ENCODE measurements at places on chromosomes 12 and 14.

GRCh38 chr12:51955702-51956101 lies 4.2 kb downstream of the ACVR1B start:
- DNase-seq, result no peak

GRCh38 chr14:76045773-76046172 lies 60.2 kb downstream of the IFT43 start:
- no peak for DNase-seq

GRCh38 chr14:100285021-100285912 lies 21.0 kb downstream of the SLC25A29 start:
- DNase-seq, result peak; percentile 86

DNA sequence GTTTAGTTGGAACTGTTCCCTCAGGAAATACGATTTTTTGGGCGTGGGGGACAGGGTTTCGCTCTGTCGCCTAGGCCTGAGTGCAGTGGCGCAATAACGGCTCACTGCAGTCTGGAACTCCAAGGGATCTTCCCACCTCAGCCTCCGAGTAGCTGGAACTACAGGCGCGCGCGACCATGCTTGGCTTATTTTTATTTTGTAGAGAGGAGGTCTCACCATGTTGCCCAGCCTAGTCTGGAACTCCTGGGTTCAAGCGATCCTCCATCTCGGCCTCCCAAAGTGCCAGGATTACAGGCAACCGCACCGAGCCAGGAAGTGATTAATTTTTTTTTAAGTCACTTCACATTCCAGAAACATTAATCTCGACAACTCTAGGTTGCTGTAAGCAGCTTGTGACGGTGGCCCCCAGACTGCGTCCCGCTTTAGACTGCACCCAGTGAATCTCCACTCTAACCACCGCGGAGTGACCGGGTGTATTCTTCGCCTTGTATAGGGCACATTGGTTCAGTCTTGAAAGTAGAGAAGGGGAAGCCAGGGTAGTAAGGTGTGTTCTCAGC lies 830 bp upstream of the MIS18BP1 start:
- DNase-seq, result no peak

GRCh38 chr14:24959791-24960331 lies 90.1 kb downstream of the STXBP6 start:
- no peak for DNase-seq

DNA sequence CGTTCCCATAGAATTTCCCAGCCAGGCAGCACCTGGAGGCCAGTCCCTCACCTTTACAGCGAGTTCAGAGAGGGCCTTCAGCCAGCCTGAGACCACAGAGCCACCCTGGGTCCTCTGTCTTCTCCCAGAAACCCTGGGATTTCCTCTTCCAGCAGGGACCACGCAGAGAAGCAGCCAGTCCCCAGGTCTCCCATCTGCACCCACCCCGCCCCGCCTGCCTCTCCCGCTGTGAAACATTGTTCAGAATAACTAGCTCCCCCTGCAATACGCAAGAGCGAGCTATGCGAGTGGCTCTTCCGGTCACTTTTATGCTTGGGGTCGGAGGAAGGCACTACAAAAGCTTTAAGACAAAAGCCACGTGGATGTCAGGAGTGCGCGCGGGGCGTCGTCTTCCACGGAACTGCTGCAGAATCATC lies 77.8 kb downstream of the SERPINA3 start:
- no peak for DNase-seq

DNA sequence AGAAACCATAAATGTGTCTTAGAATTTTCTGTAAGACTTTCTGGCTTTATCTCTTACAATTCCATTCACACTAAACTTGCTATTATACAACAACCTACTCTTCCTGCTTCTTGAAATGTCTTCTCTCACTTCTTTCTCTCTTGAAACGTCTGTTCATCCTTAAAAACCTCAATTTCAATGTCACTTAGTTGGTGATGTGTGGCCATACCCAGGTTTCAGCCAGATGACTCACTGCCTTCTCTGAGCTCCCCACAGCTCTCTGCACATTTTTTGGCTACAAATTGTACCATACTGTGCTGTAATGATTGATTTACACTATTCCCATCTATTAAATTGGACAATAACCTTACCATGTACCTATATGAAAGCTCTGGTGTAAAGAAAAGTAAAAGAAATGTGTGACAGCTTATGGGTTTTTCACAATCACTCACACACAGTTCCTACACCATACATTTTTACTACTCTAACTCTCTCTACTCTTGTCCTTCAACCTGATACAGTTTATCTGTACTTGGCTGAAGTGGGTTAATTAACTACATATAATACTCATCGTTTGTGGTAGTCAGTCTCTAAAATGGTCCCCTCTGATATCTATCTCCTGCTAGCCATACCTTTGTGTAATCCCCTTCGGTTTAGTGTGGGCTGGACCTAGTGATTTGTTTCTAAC lies 222.1 kb downstream of the NELL2 start:
- no peak for DNase-seq

DNA sequence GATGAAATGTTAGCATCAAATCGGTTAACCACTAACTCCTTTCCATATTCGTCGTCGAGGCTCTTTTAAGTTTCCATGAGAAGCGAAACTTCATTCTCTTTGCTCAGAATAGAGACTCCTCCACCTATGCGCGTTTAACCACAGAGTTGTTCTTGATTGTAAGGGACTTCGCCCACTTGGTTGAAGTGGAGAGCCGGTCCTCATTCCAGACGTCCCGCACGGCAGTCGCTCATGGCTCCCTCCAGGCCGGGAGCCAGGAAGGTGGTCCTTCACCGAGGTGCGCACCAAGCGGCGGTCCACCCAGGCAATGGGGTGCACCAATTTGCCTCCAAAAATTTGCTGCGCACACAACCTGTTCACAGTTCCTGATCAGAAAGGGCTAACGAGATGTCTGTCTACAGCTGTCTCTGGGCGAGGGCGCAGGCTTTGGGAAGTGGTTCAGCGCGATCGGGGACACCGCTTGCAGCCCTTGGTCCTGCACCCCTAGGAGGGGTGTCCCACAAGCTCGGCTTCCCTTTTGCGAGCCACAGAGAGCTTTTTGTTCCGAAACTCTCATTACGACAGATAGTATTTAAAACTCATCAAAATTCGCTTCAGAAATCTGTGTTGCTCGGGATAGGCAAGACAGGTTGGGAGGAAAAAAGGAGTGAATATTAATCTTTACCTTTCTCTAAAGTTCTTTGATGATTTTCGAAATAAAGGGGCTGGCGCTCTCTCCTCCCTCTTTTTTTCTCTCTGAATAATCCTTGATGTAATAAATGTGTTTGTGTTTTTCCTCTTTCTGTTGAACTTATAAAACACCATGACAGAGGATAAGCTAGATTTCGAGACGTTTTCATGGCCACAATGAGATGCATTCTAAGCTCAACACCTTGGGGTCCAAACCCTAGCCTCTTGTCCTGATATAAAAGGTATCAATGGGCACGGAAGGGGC lies 6.4 kb upstream of the ALX1 start:
- DNase-seq, result no peak

DNA sequence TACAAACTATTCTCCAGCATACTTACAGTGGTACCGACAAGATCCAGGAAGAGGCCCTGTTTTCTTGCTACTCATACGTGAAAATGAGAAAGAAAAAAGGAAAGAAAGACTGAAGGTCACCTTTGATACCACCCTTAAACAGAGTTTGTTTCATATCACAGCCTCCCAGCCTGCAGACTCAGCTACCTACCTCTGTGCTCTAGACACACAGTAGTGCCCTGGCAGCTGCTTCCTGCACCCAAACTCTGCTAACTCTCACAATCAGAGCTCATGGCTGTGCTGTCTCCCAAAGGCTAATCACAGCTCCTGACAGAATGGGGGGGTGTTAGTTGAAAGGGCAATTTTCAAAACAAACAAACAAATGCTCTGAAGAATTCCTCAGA lies 95.2 kb upstream of the OR4E1 start:
- DNase-seq, result no peak

GRCh38 chr12:6927379-6928021 lies at the start of gene ATN1:
TSS of gene ATN1 (plus strand) at chr12:6927959. CDS start at chr12:6934002, 6,043 bp downstream.
- peak; percentile 62 for DNase-seq

GRCh38 chr14:21098076-21098891 lies at the start of gene ZNF219:
TSS of gene ZNF219 (minus strand) at chr14:21098655. CDS start at chr14:21093591, 5,064 bp downstream.
- DNase-seq, result peak; percentile 34

DNA sequence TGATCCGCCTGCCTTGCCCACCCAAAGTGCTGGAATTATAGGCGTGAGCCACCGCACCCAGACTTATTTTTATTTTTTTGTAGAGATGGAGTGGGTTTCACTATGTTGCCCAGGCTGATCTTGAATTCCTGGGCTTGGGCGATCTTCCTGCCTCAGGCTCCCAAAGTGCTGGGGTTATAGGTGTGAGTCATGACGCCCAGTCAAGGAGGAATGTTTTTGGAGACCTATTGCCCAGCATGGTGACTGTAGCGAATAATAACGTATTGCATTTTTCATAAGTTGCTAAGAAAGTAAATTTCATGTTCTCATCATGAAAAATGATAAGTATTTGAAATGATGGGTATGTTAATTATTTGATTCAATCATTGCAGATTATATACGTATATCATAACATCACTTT lies 46.5 kb downstream of the TEAD4 start:
- no peak for DNase-seq

GRCh38 chr14:94143711-94144110 lies 14.3 kb upstream of the IFI27L2 start:
- DNase-seq, result peak; percentile 8

DNA sequence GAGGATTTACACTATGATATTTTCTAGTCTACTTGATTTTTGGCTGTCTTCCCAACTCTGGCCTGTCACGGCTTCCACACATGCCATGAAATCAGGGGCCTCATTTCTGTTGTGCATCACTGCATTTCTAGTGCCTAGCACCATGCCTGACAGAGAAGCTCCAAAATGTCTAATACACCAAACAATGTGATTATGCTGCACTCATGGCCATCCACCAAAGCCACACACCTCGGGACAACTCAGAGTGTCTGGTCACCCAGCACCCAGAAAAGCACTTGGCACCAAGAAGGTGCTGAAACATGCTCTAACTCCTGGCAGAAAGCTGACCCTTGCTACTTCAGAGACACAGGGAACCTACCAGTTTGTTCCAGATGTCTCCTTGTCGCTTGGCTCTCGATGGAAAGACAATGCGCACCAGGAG lies 11.3 kb downstream of the GCN1 start:
- DNase-seq, result no peak

DNA sequence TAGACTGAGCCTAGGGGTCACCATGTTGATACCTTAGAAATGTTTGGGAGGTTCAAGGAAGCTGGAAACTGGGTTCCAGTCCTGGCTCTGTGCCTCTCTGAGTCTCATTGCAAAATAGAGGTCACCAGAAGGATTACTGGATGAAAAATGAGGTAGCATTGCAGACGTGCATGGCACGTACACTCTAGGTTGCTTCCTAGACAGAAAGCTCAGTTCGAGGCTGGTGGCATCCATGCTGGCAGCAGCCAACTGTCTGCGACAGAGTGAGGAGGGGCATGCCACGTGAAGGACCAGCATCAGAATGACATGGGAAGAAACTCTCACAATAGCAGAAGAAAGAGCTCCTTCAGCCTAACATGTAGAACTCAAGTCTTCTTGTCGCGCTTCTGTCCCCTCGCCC lies 4.6 kb upstream of the CYP46A1 start:
- DNase-seq, result no peak

GRCh38 chr12:117093918-117094630 lies 5.1 kb downstream of the TESC start:
- DNase-seq, result no peak

- no peak for DNase-seq
Measured at GRCh38 chr14:31229638-31230572, 22.3 kb upstream of the HECTD1 start.

GRCh38 chr12:27185234-27186021 lies 58.7 kb upstream of the STK38L start:
- peak; percentile 56 for DNase-seq

DNA sequence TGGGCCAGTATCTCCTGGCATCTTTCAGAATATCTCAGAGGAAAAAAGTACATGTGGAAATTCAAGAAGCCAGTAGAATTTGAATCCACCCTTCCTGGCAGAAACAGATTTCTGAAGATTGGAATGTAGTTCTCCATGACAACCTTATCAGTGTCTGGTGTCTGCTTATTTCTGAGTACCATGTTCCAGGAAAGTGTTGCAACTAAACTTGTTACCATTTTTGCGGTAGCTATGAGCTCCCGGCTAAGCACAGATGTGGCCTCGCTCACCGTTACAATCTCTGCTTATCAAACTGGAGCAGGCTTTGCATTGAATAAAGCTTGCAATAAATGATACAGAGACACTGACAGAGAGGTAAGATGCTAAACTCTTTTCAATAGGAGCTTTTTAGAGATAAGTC lies 13.0 kb upstream of the ITPR2 start:
- no peak for DNase-seq

DNA sequence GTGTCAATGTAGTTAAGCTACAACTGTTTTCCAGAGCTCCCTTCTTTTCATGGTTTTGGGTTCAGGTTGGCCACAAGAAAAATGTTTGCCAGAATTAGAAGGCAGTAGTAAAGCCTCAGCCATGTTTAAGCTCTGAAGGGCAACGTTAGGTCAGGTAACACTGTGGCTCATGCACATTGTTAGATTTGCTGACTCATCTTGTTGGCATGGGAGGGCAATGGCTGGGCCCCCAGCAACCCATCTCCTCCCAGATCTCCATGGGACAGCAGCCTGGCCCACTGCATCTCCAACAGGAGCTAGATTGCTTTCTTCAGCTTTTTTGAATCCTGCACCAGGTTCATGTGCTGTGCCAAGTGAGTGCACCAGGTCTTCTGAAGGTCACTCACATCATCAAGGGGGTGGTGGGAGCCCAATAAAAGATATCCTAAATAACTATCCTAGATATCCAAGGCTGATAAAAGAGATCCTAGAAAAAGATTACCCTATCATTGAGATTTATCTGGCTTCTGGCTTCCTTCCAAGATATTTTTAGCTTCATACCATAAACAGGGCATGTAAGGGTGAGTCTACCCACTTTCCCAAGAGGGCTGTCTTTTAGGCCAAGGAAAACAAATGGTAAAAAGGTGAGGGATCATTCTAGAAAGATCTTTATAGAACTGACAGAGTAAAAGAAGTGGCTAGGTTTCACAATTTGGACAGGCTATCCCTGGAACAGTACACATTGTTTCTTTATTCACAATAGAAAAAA lies 28.9 kb downstream of the PTGER2 start:
- no peak for DNase-seq

DNA sequence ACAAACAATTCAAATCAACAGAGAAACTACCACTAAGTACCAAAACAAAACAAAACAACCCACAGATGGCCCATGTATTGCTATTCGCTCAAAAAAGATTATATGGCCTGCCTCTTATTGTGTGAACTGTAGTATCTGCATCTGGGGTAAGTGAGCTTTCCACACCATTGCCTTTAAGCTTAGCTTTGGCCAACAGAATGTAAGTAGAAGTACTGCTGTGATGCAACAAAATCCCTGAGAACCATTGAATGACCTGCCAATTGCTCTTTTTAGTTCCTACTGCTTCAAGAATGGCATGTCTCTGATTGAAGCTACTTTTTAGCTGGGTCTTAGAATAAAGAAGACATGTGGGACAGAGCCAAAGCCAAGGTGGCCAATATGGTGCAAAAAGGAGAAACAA lies 32.5 kb downstream of the PPFIA2 start:
- DNase-seq, result no peak

GRCh38 chr12:5096241-5096924 lies 52.7 kb downstream of the KCNA5 start:
- DNase-seq, result no peak

- DNase-seq, result no peak
Measured at GRCh38 chr14:57420986-57421385, 30.6 kb downstream of the NAA30 start.

- DNase-seq, result no peak
Measured at GRCh38 chr14:81963846-81964245, 430.2 kb upstream of the SEL1L start.
